Activated effector memory CD4-positive, alpha-beta T cell treated with Interleukin-2 at 50 U/mL for 16 hours (primary cell): ENCODE measurements at places on chromosomes 7 and 10.

DNA sequence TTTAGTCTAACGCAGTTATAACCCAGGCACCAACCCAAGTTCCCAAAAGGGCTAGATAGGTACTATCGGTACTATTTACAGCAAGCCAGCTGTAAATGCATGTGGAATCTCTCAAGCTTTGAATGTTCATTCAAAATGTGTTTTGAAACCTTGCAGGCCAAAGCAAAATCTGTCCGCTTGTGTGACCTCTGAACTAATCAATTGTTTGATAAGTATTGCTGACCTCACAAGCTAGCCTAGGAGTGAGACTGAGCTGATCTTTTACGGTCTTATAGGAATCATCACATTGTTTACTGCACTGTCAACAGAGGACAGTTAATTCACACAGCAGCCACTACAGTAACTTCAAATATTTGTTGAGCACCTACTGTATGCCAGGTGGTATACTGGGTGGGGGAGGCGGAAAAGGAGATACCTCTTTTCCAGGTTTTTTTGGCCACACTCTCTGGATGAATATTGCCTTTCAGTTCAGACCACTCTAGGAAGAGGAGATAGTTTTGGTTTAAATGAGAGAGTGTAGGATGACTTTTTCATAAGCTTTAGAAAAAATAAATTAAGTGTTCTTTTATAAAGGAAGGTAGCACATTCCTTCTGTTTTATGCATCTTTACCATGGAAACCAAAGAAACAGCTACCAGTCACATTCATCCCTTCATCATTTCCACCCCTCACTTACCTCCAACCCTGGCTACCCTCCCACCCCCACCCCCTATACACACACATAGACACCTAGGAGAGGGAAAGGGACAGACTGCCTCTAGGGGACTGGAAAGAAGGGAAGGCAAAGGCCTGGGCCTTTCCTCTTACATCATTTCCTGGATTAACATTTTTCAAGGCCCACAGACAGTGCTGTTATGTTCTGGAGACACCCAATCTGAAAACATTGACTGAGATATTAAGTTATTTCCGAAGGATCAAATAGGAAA lies 2.4 kb downstream of the PAPSS2 start:
- DNase-seq, result no peak

- no peak for DNase-seq
These were observed 148.6 kb downstream of the ELFN1 start for GRCh38 chr7:1818575-1819258.

DNA sequence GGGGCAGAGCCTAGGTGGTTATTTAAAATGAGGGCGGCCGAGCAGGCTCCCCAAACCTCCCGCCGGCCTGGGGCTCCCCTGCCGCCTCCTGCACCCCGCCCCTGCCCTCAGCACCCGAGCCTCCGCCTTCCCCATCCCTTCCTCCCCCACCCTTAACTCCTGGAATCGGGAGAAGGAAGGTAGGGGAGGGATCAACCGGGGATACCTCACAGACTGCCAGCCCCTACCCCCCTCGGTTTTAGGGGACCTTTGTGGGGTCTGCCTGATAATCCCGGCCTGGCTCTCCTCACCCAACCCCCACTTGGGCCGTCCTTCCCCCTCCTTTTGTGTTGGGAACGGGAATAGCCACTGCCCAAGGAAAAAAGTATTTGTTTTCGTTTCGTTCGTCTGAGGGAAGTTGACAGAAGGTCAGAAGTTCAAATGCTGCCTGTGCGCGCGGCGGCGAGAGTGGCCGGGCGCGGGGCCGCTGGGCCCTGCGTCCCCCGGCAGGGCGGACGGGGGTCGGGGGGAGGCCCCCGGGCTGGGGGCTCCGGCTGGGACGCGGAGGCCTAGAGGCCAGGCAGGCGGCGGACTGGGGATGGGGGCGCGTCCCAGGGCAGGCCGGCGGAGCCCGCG lies 2.8 kb downstream of the SHH start:
- DNase-seq, result no peak

DNA sequence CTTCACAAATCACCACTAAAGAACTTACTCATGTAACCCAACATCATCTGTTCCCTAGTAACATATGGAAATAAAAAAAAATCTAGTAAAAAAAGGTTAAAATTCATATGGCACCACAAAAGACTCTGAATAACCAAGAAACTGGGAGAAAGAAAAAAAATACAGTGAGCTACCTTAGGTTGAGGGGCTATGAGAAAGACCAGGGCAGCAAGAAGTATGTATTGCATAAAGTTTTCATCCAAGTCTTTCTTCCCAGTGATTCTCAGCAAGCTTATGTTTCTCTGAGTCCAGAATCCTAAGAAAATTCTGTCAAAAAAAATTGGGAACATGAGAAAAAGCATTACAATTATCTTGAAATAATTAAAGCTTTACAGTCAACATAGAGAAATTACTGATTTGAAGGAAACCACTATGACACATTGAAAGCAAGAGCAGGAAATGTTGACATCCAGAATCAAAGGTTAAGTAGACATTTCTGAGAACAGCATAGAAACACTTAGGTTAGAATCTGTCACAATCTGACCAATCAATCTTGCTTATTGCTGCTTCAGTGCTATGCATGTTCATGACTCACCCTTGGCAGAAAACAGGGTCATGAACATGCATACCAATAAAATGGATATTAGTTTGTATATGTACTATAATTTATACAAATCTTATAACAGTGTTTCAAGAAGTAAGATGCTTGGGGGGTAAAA lies 494.0 kb upstream of the POT1 start:
- no peak for DNase-seq
